ENCODE measurements at places on chromosomes 3 and 15.

GRCh38 chr3:23823620-23824019 lies 17.9 kb downstream of the UBE2E1 start:
- no peaks in the 10 kb centered on the region for H3K36me3 ChIP-seq
- DNase-seq = no peak
- no peaks in the 10 kb centered on the region for H3K4me1 ChIP-seq
- no peak overlapping the region for H3K4me3 ChIP-seq
- H3K27me3 ChIP-seq = no peaks in the 10 kb centered on the region

DNA sequence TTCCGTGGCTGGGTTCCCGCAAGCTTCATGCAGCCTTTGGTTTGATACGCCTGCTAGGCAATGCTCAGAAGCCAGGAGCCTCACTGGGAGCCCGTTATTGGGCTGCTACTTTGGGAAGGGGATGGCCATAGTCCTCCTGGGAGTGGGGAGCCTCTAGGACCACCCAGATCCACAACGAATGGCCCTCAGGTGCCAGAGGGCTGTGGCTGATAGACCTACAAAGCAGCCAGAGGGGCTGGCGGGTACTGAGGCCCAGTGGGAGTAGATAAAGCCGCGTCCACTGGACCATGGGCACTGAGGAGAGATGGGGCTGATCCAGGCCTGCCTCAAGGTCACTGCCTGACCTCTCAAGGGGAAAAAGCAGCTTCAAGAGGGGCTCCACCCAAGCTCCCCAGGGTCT lies 714 bp downstream of the GNAT1 start:
- no peaks in the 10 kb centered on the region for H3K36me3 ChIP-seq
- peaks cover 29% of the 10 kb centered on the region for H3K4me1 ChIP-seq
- DNase-seq = no peak
- no peak overlapping the region for H3K4me3 ChIP-seq
- no peak overlapping the region for H3K27ac ChIP-seq
- H3K27me3 ChIP-seq = peaks cover 21% of the 10 kb centered on the region

DNA sequence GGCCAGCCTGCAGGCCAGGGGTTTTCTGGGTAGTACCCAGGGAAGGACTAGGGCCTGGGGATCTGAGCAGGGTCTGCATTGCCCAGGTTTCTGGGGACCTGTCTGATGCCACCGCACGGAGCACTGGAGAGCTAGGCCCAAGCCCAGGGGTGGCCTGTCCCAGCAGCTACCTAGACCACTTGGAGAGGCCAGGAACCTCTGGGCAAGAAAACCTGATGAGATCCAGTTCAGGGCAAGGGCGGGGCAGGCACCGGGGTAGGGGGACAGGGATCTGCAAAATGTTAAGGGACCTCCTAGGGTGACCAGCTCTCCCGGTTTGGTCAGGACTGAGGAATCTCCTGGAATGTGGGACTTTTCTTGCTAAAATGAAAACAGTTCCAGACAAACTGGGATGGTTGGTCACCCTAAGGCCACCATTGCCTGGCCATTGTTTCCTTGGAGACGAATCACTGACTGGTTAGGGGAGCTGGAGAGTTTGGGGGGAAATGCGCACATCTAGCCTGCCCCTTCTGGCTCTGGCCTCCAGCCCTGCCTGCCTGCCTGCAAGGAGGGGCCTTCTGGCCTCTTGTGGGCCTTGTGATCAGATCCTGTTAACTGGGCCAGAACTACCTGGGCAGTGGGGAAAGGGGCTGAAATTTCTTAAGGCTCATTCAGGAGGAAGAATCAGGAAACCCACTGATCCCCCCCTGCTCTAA lies 117.4 kb upstream of the TLE3 start:
- DNase-seq = no peak
- H3K4me1 ChIP-seq = peaks cover 5% of the 10 kb centered on the region
- H3K27ac ChIP-seq = no peak overlapping the region

DNA sequence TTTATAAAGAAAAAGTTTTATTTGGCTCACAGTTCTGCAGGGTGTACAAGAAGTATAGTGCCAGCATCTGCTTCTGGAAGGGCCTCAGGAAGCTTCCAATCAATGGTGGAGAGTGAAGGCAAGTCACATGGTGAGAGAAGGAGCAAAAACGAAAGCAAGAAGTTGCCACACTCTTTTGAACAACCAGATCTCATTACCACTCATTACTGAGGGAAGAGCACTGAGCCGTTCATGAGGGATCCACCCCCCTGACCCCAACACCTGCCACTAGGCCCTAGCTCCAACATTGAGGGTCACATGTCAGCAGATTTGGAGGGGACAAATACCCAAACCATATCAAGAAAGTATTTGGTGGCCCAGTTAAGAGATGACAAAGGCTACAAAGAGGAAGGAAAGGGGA lies 239.3 kb upstream of the UBE2E1 start:
- H3K27ac ChIP-seq = no peak overlapping the region
- H3K4me3 ChIP-seq = no peak overlapping the region
- H3K27me3 ChIP-seq = no peaks in the 10 kb centered on the region
- H3K36me3 ChIP-seq = no peaks in the 10 kb centered on the region
- DNase-seq = no peak

DNA sequence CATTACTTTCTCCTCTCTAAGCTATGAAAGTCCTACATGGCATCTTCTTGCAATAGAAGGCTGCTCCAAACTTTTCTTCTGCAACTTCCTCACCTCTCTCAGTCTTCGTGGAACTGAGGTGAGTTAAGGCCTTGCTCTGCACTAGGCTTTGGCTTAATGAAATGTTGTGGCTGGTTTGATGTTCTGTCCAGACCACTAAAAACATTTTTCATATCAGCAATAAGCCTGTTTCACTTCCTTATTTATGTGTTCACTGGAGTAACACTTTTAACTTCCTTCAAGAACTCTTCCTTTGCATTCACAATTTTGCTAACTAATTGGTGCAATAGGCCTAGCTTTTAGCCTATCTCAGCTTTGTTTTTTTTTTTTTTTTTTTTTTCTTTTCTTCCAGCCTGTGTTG lies 335.3 kb upstream of the NECTIN3 start:
- H3K27me3 ChIP-seq = no peaks in the 10 kb centered on the region
- H3K4me3 ChIP-seq = no peak overlapping the region
- H3K4me1 ChIP-seq = no peaks in the 10 kb centered on the region

DNA sequence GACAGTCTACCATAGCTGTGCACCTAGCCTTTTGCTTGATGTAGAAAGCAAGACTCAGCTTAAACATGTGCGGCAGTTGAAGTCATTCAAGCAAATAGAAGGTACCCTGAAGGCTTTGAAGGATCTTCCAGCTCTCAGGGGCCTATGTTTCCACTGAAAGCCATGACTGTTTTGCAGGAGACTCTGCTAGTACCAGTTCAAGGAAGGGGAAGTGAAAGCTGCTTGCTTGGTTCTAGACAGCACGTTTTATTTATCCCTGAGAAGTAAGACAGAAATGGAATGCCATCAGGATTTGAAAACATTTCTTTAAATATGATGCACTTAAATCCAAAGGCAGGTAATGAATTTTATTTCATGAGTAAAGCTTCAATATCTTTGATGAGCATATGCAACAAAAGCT lies 311.4 kb downstream of the PDCD6IP start:
- no peak overlapping the region for H3K27ac ChIP-seq
- no peaks in the 10 kb centered on the region for H3K4me1 ChIP-seq
- no peaks in the 10 kb centered on the region for H3K36me3 ChIP-seq
- no peak overlapping the region for H3K4me3 ChIP-seq
- no peak for DNase-seq

- no peaks in the 10 kb centered on the region for H3K4me1 ChIP-seq
- H3K4me3 ChIP-seq = no peak overlapping the region
- no peak overlapping the region for H3K27ac ChIP-seq
- H3K27me3 ChIP-seq = no peaks in the 10 kb centered on the region
- no peak for DNase-seq
Observed at GRCh38 chr3:97235179-97235578, 420.8 kb downstream of the EPHA6 start.

GRCh38 chr15:50744601-50745000 lies 20.9 kb downstream of the SPPL2A start:
- no peak overlapping the region for H3K4me3 ChIP-seq
- peaks cover 6% of the 10 kb centered on the region for H3K4me1 ChIP-seq
- peaks cover 99% of the 10 kb centered on the region for H3K36me3 ChIP-seq

- DNase-seq = no peak
- no peak overlapping the region for H3K27ac ChIP-seq
- peaks cover 4% of the 10 kb centered on the region for H3K4me1 ChIP-seq
- H3K27me3 ChIP-seq = no peaks in the 10 kb centered on the region
- no peaks in the 10 kb centered on the region for H3K36me3 ChIP-seq
- no peak overlapping the region for H3K4me3 ChIP-seq
Observed at GRCh38 chr15:101461097-101461496, 28.4 kb downstream of the PCSK6 start.

DNA sequence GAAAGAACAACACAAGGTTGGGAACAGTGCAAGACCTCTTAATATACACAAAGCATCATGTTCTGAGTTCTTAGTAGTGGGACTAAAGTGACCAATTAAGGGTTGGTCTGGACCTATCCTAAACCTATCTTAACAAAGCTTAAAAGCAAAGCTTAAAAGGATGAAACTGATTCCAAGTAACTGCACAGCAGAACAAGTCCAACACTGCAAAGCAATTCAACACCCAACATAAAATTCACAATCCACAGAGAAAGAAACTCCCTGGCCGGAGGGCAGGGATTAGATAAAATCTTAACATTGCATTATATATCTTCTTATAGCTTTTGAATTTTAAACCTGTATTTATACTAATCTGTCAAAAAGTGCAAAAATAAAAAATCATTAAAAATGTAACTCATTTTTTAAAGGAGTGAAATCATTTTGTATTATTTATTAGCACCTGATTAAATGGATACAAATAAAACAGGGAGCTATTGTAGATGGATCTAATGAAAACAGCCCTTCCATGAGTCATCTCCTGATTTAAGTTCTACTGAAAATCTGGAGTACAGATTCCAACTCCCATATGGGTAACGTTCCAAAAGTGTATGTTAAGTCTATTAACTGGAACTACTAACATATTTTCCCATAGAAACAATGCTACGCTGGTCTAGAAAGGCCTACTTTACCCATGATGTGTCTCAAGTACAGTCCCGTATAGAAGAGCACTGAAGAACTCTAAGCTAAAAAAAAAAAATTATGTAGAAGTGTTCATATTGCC lies 34.9 kb downstream of the PIK3R4 start:
- H3K27me3 ChIP-seq = no peaks in the 10 kb centered on the region
- no peak for DNase-seq
- H3K4me3 ChIP-seq = no peak overlapping the region
- H3K36me3 ChIP-seq = peaks cover 51% of the 10 kb centered on the region

GRCh38 chr3:117761703-117762620 lies 1052.4 kb downstream of the TUSC7 start:
- H3K27me3 ChIP-seq = no peaks in the 10 kb centered on the region
- H3K4me3 ChIP-seq = no peak overlapping the region
- no peak overlapping the region for H3K27ac ChIP-seq

- no peak for DNase-seq
- no peaks in the 10 kb centered on the region for H3K36me3 ChIP-seq
- no peaks in the 10 kb centered on the region for H3K4me1 ChIP-seq
- H3K4me3 ChIP-seq = no peak overlapping the region
- H3K27ac ChIP-seq = no peak overlapping the region
Observed at GRCh38 chr3:53816425-53816824, 29.8 kb downstream of the CHDH start.

GRCh38 chr3:77467702-77468625 lies 428.1 kb downstream of the ROBO2 start:
- H3K27ac ChIP-seq = no peak overlapping the region
- H3K4me3 ChIP-seq = no peak overlapping the region
- no peaks in the 10 kb centered on the region for H3K27me3 ChIP-seq
- no peaks in the 10 kb centered on the region for H3K4me1 ChIP-seq
- DNase-seq = no peak

Measured in heart left ventricle (tissue), 16 donors.